ENCODE measurements at places on chromosomes 1 and 21.

- DNase-seq = no peak
These were observed 81.2 kb upstream of the KCND3 start for GRCh38 chr1:112070677-112071076.

DNA sequence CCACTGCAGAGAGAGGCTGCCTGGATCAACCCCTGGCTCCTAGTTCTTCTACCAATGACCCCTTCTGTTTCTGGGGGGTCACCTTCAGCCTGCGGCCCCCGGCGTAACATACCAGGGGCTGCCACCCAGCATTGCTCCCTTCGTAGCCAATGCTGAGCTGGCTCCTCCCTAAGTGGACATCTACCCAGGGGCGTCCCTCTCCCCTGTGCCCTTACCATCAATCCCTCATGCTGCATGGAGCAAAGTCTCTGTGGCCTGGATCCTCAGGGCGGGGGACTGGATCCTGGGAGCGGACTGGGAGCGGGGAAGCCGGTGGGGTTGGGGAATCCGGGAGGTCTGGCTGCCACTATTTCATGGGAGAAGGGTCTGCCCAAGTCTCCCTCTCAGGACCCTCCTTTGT, 28.6 kb downstream of the TRIM67 start:
- no peak for DNase-seq

DNA sequence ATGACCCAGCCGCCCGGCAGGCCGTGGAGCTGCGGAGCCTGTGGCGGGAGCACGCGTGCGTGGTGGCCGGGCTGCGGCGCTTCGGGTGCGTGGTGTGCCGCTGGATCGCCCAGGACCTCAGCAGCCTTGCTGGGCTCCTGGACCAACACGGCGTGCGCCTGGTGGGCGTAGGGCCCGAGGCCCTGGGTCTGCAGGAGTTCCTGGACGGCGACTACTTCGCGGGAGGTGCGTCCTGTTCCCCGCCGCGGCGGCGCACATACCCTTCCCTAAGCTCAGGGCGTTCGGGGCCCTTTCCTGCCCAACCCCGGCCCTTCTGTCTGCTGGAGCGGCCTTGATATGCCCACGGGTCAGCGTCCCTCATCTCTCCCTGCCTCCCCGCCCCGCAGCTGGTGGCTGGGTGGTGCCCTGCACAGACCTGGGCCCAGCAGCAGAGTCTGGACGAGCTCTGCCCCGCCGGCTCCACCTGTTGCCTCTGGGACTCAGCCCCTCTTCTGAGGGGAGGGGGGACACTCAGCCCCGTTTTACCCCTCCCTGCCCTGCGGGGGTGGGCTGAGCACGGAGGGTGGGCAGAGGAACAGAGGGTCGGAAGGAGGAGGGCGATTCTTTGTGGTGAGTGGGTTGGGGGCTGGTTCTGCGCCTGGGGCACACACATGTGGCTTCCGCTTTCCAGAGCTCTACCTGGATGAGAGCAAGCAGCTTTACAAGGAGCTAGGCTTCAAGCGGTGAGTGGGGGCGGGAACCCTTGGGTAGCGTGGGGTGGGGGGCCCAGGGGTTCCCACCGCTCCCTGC, 688 bp downstream of the PRXL2B start:
- DNase-seq = peak; percentile 17

DNA sequence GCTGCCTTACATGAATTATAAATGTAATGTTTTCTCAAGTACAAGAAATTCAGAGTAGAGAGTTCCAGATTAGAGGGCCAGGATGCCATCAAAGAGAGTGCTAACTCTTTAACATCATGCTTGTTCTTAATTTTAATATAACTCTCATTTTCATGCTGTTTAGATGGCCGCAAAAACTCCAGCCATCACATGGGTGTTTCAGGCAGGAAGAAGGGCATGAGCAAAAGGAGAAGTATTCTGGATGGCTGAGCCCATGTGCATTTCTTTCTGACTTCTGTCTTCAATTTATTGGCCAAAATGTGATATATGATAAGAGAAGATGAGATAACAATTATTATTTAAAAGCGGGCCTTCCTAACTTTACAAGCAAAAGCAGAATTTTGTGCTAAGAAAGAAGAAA, 1328.6 kb downstream of the MRPL39 start:
- no peak for DNase-seq

DNA sequence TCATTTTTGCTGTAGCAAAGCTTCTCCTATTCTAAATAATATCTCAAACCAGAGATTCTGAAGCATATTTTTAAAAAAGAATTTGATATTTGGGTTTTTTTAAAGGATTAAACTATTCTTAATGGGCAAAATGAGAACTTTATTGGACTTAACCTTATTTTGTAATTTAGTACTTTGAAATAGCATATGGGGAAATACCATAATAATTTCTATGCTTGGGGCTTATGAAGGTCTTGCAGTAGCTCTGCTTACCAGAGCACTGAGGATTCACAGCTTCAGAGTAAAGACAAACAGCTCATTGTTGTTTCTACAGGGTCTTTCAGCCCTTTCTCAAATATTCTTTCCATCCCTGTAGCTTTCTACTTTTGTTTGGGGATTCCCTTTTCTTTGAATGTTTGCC, 111.2 kb upstream of the ZNF648 start:
- no peak for DNase-seq

DNA sequence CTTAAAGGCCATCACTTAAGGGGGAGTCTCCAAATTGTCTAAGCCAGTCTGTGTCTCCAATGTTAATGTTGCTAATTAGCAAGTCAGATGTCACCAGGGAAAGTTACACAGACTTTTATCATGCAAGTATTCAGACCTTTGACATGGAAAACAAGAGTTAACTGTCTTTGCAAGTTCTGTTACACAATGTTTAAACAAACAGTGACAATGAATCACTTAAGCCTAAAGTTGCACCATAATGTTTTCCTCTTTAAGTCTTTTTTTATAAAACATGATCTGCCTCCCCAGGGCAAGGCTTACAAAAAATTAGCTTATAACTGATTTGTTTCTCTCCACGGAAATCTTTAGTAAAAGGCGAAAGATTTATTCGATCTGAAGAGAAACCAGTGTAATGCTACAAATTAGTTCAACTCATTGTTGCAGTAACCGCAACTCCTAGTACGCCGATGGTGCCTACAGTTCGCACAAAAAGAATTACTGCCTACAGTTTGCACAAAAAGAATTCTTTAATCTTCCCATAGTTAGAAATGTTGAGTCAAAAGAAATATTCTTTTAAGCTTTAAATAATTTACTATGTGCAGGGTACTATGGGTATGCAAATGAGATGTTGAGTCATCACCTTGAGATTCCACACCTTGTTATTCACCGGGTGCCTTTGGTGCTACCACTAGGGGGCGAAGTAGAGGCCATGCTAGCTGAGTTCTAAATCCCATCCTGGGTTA, 45.3 kb downstream of the HHAT start:
- peak; percentile 34 for DNase-seq

DNA sequence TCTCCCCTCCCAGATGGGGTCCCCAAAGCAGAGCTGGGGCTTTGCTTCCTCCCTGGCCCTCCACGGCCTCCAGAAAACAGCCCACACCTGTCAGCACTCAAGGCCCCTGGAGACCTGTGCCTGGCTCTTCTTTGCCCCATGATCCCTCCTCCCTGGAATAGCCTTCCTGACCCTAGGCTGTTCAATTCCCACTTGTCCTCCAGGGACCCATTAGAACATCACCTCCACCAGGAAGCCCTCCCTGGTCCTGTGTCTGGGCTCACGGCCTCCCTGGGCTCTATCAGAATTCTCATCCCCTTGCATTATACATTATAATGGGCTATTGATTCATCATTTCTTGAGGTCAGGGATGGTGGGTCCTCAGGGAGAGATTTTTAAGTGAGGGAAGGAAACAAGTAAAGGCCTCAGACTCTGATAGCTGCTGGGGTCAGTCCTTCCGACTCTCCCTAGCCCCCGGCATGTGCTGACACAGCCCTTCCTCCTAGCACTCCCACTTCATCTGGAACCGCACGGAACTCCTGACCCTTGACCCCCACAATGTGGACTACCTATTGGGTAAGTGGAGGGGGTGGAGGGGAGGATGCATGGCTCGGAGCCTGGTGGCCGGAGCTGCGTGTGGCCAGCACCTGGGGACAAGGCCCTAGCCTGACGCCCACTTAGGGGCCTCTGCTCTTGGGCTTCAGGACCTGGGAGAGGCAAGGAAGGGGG, 60.8 kb downstream of the ALPL start:
- no peak for DNase-seq

DNA sequence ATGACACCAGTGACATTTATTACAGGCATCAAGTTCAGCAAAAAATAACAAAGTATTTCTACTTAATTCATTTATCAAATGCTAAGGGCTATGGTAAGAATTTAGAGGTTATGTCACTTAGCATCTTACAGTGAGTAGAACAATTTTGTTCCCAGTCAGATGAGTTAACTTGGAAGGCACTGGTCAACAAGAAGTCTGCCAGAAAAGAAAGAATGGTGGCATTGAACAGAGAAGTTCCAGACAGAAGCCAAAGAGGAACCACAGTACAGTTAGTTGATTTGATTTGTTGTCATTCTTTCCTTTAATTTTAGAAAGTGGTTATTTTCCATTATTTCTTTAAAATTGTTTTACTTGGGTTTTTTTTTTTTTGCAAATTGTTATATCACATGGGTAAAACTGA, 232.2 kb upstream of the PKN2 start:
- no peak for DNase-seq

- no peak for DNase-seq
These were observed 120.7 kb downstream of the NGF start for GRCh38 chr1:115217150-115218033.
